ENCODE measurements at places on chromosomes 1 and 21. TPM values are rescaled to one million over a fixed set of nuclear protein-coding genes. Genes with fewer than 3 reads are reported as not detected.

- no peaks in the 10 kb centered on the region for H3K27me3 ChIP-seq
- no peaks in the 10 kb centered on the region for H3K36me3 ChIP-seq
- DNase-seq, result no peak
- H3K4me3 ChIP-seq, result no peak overlapping the region
- H3K27ac ChIP-seq, result no peak overlapping the region
- H3K4me1 ChIP-seq, result no peaks in the 10 kb centered on the region
Observed at GRCh38 chr1:65387821-65388220, 32.6 kb upstream of the LEPR start.

GRCh38 chr1:178490136-178490535 lies 6.6 kb downstream of the CLEC20A start:
- H3K4me1 ChIP-seq, result no peaks in the 10 kb centered on the region
- no peaks in the 10 kb centered on the region for H3K27me3 ChIP-seq
- no peak overlapping the region for H3K4me3 ChIP-seq
- H3K27ac ChIP-seq, result no peak overlapping the region

DNA sequence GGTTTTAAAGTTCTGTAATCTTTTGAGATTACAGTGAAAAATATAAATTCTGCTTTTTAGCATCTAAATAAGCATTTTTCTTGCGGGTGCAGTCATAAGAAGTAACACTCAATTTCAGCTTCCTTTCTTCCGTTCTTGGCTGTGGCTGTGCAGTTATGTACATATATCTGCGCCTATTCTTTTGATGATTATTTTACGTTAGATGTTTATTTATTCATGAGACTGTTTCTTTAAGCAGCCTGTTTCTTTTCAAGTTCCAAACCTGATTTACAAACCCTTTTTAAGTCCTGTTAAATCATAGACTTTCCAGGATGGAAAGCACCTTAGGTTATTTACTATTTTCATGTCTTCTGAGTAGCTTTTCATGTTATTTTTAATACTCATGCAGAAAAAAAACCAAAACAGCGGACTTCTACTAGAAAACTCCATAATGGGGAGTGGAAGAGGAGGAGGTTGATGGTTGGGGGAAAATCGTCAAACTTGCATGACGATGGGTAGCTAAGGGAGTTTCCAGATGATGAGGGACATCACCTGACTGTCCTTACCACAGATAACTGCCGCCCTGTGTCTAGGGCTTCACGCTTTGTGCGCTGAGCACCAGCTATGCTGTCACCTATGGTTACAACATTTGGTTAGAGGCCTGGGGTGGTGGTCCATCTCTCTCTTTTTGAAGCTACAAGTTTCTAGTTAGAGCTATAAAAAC lies 2.6 kb downstream of the PRDM2 start:
- H3K4me3 ChIP-seq, result no peak overlapping the region
- H3K36me3 ChIP-seq, result no peaks in the 10 kb centered on the region

- no peaks in the 10 kb centered on the region for H3K4me1 ChIP-seq
- no peaks in the 10 kb centered on the region for H3K36me3 ChIP-seq
- H3K4me3 ChIP-seq, result no peak overlapping the region
- H3K27me3 ChIP-seq, result no peaks in the 10 kb centered on the region
- DNase-seq, result no peak
Observed at GRCh38 chr21:37281993-37282392, 14.9 kb upstream of the VPS26C start.

- no peak for DNase-seq
- H3K27me3 ChIP-seq, result no peaks in the 10 kb centered on the region
- no peak overlapping the region for H3K27ac ChIP-seq
Observed at GRCh38 chr1:219795363-219795917, 132.9 kb downstream of the SLC30A10 start.

DNA sequence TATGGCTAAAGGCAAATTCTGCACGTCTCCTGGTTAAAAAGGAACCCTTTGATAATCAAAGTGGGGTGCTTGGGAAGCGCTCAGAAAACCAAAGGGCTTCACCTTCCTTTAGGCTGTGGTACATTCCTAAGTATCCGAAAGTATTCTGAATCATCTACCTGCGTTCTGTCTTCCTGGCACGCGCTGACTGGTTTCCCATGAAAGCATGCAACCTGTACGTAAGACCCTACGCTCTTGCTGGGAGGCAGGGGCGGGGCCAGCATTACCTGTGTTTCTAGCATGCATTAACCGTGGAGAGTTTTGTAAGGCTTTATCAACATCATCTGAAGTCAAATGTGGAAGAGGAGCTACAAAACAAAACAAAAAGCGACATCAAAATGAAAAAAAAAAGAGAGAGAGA lies 96.0 kb downstream of the ERG start:
- no peaks in the 10 kb centered on the region for H3K4me1 ChIP-seq
- no peak overlapping the region for H3K4me3 ChIP-seq
- no peak for DNase-seq
- peaks cover 3% of the 10 kb centered on the region for H3K27me3 ChIP-seq

DNA sequence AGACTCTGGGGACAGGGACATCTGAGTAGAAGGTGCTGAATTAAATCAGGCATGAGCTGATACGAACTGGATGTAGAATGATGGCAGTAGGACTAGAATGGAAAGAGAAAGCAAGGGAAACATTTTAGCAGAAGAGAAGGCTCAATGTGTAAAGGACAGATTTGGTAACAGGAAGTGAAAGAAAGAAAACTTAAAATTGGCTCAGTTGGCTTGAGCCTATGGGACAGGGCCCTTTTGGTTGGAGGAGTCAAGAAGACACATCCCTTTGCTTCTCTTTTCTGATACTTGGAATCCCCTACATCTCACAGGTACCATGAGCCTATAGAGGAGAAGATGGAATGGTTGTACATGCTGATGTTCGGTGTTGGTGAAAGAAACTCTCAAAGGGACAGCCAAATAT lies 300.6 kb upstream of the PLXNA2 start:
- no peaks in the 10 kb centered on the region for H3K36me3 ChIP-seq
- H3K27me3 ChIP-seq, result no peaks in the 10 kb centered on the region
- no peaks in the 10 kb centered on the region for H3K4me1 ChIP-seq
- no peak overlapping the region for H3K4me3 ChIP-seq
- H3K27ac ChIP-seq, result no peak overlapping the region

Gene PRKAA2
- total RNA-seq, result not detected
